Activated CD4-positive, alpha-beta T cell treated with anti-CD3 and anti-CD28 coated beads, Interleukin-2, Interleukin-6, amounts not matched to agents 100 ng/mL and 50 ng/mL, durations not matched to agents 16 hours and 8 hours (primary cell): ENCODE measurements at places on chromosomes 5 and 9.
A peak's percentile ranks its signal among the peaks of the same experiment; 100 is the strongest.

GRCh38 chr9:37676411-37676830, 25.7 kb downstream of the FRMPD1 start:
- no peak for DNase-seq

DNA sequence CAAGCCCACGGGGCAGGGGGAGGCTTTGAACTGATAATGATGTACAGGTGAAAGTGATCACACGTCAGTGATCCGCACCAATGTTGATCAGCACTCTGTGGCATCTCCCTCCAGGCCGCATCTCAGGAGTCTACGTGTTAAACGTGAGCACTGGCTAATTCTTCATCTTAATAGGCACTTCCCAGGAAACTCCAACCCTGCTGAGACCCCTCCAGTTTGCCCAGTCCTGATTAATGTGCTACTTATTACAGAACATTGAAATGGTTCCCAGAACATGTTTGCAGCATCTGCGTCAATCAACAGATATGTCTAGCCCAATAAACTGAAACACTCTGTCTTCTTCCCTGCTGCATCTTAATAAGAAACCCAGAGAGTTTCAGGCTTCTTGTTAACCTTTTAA, 298.4 kb downstream of the DEPDC1B start:
- no peak for DNase-seq

DNA sequence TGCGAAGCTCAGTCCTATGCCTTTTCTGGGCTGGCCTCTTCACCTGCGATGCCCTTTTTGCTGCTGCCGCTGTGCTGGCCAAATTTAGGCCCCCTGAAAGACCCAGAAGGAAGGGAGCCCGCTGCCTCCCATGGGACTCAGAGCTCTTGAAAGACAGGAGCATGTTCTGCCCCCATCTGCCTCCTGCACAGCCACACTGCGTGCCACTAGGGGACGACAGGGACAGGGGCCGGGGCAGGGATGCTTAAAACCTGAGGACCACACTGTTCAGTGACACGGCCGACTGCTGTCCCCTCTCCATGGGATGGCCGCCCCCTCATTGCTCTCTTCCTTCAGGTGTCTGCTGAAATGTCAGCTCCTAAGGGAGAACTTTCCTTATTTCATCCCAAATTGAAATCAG, 132.4 kb downstream of the ADAMTS2 start:
- no peak for DNase-seq

- peak; percentile 21 for DNase-seq
Observed at GRCh38 chr9:20504930-20505329, 117.4 kb downstream of the MLLT3 start.

DNA sequence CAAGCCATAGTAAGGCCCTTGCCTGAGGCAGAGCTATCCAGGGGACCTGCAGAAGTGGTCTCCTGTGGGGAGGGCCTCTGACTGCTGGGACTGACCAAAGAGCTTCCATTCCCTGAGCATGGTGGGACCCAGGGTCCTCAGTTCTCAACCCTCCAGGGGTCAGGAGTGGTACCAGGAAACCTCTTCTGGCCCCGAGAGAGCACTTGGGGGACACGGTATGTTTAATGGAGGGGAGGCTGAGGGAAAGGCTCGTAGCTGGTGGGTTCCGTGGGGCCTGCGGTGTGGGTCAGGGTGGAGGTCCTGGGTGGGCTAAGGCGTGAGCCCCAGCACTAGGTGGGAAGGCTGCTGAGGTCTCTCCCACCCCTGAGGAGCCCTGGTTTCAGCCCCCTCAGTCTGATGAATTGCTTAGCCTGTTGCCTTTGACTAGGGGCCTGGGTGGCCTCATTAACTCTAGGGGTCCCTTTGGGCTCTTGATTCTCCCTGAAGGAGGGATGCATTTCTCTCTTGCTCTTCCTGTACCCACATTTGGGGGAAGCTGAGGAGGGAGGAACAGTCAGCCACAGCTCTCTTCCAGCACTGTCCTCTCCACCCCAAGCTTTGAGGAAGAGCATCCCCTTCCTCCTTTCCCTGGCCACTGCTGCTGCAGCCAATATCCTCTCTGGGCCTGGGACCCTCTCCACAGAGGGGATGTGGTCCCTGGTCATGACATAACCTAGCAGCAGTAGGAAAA, 34.0 kb downstream of the CSF1R start:
- no peak for DNase-seq

- DNase-seq: no peak
Observed at GRCh38 chr5:126597156-126597555, 2.1 kb upstream of the ALDH7A1 start.

- DNase-seq: no peak
Observed at GRCh38 chr5:178548746-178549145, 41.4 kb downstream of the COL23A1 start.

DNA sequence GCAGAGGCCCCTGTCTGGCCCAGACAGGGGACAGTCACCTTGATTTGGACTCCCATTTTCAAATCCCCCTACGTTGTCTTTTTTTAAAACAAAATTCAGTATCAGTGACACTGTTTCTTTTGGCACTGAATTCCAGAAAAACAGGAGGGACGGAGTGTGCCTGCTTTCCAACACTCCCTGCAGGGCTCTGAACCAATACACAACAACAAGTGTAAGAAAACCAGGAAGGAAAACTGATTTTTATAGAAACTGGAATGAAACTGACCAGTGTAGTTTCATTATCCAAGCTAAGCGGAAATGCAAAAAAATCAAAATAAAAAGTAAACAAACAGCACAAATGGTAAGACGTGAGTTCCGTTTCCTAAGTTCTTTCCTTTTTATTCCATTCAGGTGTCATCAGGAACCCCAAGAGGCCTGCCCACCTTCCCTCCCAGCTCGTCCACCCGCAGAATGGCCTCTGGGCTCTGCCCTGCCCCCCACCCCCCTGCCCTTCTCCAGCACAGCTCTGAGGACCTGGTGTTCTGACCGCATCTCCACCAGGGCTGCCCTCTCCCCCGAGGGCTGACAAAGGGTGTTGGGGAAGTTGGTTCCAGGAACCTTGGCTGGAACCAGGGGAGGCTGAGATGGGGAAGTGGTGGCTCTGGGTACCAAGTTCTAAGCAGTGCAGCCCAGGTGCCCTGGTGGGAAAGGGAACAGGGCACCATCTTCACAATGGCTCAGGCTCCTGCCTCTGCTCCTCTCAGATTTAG, 73.6 kb downstream of the PSD2 start:
- no peak for DNase-seq

DNA sequence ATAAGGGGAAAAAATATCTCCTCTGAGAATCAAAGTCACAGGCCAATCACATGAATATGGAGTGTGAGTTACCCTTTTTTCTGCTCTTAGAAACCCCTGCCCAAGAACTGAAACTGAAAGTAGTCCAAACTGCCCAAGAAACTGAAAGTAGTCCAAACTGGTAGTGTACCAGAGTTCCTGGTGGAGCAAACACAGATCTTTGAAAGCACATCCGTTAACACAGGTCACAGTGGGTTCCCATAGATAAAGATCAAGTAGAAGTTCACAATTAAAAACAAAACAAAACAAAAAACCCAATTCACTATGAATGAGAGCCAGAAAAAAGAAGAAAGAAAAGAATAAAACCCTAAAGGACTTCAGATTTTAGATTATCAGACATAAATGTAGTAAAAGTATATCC, 332.4 kb upstream of the EFNA5 start:
- DNase-seq: peak; percentile 47

GRCh38 chr5:38466424-38467189, 89.8 kb downstream of the LIFR start:
- DNase-seq: no peak

DNA sequence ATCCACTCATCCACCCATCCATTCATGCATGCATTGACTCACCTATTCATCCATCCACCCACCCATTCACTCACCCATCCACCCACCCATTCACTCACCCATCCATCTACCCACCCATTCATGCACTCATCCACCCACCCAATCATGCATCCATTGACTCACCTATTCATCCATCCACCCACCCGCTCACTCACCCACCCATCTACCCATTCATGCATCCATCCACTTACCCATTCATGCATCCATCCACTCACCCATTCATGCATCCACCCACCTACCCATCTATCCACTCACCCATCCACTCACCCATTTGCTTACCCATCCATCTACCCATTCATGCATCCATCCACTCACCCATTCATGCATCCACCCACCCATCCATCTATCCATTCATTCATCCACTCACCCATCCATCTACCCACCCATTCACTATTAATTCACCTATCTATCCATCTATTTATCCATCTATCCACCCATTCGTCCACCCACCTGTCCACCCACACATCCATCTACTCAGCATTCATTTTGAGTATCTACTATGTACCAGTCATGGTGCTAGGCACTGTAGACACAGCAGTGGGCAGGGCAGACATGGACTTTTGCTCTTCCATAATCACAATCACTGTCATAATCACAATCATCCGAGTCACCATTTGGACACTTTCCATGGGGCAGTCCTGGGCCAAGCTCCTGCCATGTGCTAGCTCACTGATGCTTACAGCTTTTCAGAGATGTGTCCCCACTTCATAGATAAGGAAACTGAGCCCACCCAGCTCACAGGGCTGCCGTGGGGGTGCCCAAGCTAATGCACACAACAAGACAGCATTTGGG, 34.4 kb downstream of the HMCN2 start:
- no peak for DNase-seq

DNA sequence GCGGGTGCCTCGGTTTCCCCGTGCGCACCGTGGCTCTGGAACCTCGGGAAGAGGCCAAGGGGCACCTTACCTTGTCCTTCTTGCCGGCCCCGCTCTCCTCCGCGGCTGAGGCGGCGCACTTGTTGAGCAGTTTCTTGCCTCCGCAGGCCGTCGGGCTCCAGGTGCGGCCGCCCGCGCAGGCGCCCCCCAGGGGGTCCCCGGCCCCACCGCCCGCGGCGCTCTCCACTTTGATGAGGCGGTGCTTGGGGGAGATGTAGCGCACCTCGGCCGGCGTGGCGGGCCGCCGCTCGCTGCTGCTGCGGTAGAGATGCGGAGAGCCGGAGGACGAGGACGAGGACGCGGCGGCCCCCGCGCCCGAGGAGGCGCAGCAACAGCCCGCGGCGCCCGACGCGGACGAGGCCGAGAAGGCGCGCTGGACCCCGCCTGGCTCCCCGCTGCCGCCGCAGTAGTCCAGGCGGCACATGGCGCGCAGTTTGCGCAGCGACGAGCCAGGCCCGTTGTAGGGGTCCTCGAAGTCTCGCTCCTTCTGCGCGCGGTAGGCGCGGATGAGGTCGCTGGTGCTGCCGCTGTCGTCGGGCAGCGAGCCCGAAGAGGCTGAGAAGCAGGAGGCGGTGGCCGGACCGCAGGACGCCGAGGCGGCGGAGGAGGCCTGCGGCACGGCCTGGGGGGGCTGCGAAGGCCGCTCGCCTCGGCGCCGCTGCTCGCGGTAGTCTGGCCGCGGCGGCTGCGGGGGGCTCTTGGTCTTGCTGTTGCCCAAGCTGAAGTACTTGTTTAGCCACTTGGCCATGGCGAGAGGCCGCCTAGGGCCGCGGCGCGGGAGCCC, 957 bp downstream of the SHB start:
- no peak for DNase-seq

DNA sequence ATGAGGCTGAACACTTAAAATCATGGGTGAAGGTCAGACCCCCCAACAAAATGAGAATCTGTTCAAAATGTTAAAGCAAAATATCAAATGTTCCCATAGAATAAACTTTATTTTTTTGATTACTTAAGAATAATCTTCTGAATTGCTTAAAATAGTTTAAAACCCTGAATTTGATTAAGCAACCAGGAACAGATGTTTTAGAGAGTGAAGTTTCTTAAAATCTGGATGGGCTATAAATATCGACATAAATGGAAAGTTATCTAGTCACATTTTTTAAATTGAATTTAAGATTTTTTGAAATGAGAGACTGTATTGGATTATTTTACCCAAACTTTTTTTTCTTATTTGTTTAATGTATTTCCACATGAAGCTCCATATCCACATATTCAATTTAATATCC, 98.5 kb downstream of the ADAMTS12 start:
- DNase-seq: no peak

DNA sequence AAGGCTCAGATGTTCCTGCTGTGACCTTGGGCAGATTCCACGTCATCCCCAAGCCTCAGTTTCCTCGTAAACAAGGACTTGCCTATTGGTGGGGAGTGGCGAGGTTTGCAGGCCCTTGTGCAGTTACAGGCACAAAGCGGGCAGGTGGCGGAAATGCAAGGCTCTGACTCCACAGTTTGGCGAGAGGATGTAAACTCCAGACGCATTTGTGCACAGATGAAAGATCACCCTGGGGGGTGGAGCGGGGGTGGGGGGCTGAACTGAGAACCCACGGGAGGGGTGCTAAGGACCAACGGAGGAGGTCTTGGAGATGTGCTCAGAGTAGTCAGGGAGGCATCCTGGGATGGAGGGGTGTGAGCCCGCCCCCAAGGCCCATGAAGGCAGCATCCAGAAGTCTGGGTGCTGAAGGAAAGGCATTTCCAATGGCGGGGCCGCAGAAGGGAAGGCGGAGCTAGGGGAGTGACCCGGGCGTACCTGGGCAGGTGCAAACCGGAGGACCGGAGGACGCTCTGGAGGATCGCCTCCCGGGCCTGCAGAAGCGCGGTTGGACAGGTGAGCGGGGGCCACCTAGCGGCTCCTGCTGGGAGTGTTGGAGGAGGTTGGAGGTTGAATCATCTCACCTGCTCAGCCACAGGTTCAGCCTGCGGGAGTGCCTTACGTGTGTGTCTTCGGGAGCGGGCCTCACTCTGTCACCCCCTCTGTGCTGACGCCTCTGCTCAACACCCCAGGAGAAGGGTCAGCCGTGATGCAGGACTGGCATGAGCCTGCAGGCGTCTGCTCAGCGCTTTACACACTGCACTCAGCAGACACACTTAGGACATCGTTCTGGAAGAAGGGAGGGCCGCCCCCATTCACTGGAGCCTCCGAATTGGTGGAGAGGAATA, 1.9 kb upstream of the FIBCD1 start:
- peak; percentile 80 for DNase-seq

GRCh38 chr5:122697191-122697590, 77.7 kb upstream of the SNX2 start:
- DNase-seq: no peak

DNA sequence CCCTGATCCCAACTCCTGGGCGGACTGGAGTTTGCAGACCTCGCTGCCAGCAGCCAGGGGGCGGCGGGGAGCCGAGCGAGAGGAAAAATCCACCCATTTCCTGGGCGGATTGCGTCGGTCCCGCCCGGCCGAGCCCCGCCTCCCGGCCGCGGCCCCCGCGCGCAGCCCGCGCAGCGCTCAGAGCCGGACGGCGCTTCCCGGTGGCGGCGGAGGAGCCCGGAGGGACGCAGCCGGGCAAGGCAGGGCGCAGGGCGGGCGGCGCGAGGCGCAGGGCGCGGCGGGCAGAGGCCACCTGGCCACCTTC, at the start of gene OLFM1:
OLFM1 (plus strand) TSS at position 180 of the 304 bp plus-strand sequence. CDS start 322 bp downstream, outside the sequence.
- peak; percentile 61 for DNase-seq

- no peak for DNase-seq
Observed at GRCh38 chr9:89372979-89373378, 54.7 kb downstream of the SECISBP2 start.

- DNase-seq: no peak
Observed at GRCh38 chr9:132548751-132549640, 33.4 kb upstream of the BARHL1 start.
